ENCODE measurements at places on chromosomes 1 and 21.

DNA sequence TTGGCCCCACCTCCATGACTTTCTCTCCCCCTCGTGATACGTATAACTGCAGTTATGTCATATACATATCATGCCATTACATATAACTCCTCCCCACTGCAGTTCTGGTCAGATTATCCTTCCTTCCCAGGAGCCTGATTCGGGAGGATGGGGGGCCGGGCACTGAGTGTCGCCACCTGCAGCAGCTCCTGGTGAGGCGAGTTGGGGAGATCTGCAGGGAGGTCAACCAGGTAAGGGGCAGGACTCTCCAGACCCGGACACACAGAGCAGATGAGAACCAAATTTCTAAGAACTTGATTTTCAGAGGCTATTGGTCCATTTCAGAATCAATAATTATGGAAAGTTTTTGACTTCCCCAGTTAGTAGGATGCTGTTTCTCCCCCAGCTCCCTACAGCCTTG lies 19.5 kb downstream of the HYI start:
- DNase-seq = no peak

- DNase-seq = no peak
Observed at GRCh38 chr1:221308534-221309511, 429.6 kb downstream of the HLX start.

DNA sequence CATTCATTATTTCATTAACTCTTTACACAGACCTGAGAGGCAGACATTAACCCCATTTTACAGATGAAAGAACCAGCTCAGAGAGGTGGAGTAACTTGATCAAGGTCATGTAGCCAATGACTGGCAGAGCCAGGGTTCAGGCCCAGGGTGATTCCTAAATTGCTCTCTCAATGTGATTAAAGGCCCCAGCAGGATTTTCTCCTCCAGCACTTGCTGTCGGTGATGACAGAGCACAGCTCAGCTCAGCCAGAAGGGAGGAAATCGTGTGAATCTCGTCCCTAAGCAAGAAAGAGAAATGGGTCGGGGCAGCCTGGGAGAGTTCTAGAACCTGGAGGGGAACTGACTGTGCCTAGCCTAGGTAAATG lies 19.5 kb upstream of the RNF19B start:
- DNase-seq = no peak

- no peak for DNase-seq
Observed at GRCh38 chr1:168728473-168729404, at the start of gene DPT. Gene DPT (minus strand): TSS chr1:168729206. CDS start chr1:168729174, 32 bp downstream.

DNA sequence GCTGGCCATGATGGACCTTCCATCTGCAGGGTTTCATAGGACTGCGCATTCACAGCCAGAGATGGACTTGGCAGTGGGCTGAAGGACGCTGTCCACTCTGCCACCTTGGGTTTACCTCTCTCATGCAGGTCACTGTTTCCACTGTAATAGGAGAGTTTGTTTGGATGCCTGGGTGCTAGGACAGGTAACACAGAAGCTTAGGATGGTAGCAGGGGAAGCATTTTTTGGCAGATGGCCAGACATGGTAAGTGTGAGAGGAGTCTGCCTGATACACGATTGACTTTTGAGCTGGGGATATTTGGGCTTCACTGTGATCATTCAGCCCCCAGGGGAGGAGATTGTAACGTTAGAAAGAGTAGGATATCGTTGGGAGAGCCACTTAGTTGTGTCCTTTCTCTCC lies 11.8 kb downstream of the PSEN2 start:
- DNase-seq = no peak

DNA sequence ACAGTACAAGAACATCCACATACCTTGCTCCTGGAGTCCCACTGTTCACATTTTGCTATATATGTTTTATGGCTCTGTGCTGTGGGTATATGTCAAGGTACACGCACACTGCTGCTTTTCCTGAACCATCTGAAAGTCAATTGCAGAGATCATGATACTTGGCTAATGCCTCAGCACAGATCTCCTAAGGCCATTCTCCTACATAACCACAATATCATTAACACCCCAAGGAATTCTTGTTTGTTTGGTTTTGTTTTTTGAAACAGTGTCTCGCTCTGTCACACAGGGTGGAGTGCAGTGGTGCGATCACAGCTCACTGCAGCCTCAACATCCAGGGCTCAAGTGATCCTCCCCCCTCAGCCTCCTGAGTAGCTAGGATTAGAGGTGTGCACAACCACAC lies 16.0 kb downstream of the CTNNBIP1 start:
- DNase-seq = no peak

GRCh38 chr1:119937198-119937597 lies 40.9 kb upstream of the ADAM30 start:
- no peak for DNase-seq

- no peak for DNase-seq
Observed at GRCh38 chr1:76080552-76081079, 6.1 kb downstream of the ST6GALNAC3 start.

- no peak for DNase-seq
Observed at GRCh38 chr1:51170342-51170741, 65.7 kb upstream of the RNF11 start.

- DNase-seq = no peak
Observed at GRCh38 chr1:223718850-223719249, 6.5 kb downstream of the CAPN2 start.

- no peak for DNase-seq
Observed at GRCh38 chr1:84988588-84988987, 8.3 kb downstream of the MCOLN2 start.

GRCh38 chr1:153770797-153771196 lies 4.4 kb upstream of the SLC27A3 start:
- no peak for DNase-seq
